ENCODE measurements at places on chromosomes 6 and 20.

GRCh38 chr20:23205611-23206041 lies 119.5 kb upstream of the CD93 start:
- DNase-seq = peak; percentile 59

GRCh38 chr6:101777646-101778045 lies 384.1 kb downstream of the GRIK2 start:
- DNase-seq = no peak

DNA sequence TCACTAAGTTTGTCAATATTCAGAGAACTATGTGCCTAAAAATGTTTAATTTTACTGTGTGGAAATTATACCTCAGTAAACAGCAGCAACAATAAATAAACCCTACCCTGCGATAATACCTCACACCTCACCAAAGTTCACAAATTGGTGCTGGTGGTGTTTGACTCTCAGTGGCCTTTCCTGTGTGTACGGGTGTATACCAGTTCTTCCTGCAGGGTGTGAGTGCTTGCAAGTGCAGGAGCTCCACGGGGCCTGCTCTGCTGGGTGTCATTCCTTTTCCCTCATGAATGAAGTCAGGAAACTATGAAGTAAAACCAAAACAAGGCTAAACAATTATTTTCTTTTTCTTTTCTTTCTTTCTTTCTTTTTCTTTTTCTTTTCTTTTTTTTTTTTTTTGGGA lies 4.1 kb upstream of the ENPP5 start:
- no peak for DNase-seq

- DNase-seq = no peak
These were observed 680.4 kb upstream of the GJE1 start for GRCh38 chr6:141452354-141452686.

- peak; percentile 44 for DNase-seq
These were observed 99.6 kb upstream of the DST start for GRCh38 chr6:56742122-56742791.

- DNase-seq = peak; percentile 90
These were observed 23.0 kb upstream of the NAA20 start for GRCh38 chr20:19993958-19994669.

DNA sequence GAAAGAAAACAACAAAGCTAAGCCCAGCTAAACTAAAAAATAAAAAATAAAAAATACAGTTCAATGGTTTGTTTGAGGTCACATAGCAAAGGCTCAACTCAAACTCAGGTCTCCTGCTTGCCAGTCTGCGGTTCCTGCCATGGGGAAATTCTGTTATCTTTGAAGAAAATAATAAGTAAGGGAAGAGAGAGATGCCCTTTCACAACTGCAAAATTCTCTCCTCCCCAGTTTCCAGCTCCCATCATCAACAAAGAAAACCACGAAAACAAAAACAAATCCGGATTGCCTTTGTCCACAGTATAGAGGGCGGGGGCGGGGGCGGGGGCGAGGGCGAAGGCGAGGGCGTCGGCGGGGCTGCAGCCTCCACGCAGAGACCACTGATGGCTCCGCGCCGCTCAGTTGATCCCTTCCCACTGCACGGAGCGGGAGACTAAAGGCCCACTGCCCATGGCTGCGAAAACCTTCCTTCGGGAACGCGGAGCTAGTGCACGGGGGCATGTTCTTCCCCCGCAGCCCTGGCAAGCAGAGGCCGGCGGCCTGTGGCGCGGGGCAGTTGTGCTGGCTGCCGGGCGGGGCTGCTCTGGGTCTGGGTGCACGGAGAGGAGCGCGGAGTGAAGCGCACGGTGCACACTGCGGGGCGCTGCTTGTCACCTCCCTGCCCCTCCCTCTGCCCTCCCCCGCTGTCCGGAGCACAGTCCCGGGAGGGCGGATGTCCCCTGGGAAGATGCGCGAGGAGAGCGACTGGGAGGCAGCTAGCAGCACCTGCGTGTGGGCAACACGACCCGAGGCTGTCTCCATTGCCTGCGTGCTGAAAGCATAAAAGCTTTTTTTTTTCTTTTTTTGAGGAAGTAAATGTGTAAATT lies 54.1 kb upstream of the TPD52L1 start:
- DNase-seq = peak; percentile 26

- DNase-seq = no peak
These were observed 202.6 kb downstream of the DTNBP1 start for GRCh38 chr6:15460110-15460727.

- DNase-seq = peak; percentile 27
These were observed 180.3 kb downstream of the CDH26 start for GRCh38 chr20:60138256-60139220.

GRCh38 chr20:58069207-58069606 lies 159.2 kb downstream of the ANKRD60 start:
- DNase-seq = no peak

GRCh38 chr20:3407040-3407770 lies at the start of gene DNAAF9:
TSS of gene DNAAF9 (minus strand) at chr20:3407669. CDS start at chr20:3407557, 112 bp downstream.
- DNase-seq = peak; percentile 30

- no peak for DNase-seq
These were observed 537 bp upstream of the GABBR1 start for GRCh38 chr6:29633534-29633905.

DNA sequence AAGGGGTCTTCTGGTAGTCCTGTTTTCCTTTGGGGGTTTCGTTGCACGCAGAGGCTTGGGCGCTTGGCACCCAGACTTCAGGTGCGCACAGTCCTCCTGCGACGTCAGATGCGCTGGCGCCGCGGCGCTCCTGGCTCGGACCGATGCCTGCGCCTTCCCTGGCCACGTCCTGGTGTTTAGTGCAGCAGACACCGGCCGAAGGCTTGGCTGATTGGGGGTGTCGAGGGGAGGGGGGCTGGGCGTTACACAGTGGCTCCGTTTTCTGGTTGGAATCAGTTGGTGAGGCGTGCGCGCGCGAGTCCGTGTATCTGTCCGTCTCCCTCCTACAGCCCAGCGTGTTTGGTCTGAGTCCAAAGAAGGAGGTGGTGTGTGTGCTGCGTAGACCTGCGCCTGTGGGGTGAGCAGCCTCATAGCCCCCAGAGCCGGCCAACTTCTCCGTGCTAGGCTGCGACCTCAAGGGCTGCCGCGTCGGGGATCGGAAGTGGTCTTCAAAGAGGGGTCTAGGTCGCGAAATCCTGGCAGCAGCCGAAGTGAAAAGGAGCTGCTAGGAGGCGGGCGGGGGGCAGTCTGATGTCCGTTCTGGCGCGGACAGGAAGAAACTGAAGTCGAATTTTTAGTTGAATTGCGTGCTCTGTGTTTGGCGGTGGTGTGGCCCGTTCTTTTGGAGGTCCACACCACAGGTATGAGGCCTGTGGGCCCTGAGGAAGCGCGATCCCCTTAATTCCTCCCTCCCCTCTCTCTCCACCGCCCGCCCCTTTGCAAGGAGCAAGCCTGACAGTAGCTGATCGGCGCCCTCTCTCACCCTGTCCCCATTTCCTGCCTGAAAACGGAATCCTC lies 1.5 kb downstream of the SYNDIG1 start:
- no peak for DNase-seq

GRCh38 chr6:112979830-112980229 lies 632.7 kb downstream of the RFPL4B start:
- DNase-seq = no peak

DNA sequence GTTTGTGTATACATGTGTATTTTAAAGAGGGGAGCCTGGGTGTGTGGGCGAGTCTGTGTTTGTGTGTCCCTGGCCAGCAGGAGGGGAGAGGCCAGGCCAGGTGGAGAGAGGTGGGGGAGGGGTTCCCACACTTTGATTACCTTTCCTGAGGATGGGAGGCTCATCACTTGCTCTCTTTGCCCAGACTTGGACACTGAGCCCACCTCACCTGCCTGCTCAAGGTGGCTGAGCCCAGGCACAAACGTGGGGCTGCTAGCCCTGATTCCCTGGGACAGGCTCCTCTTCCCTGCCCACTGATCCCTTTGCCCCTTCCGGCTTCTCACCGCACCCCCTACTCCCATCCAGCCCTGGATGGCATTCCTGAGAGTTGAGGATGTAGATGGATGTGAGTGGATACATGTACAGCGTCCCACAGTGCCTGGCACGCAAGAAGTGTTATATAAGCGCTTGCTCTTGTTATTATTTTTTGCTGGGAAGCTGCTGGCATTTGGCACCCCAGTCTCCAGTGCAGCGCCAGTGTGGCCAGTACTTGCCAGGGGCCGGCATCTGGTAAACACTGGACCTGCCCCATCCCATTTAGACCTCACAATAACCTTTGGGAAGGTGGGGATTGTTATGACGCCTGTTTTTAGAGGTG lies 2.7 kb downstream of the CEBPB start:
- DNase-seq = no peak

- peak; percentile 38 for DNase-seq
These were observed 44.1 kb upstream of the EDN1 start for GRCh38 chr6:12245763-12246718.

- DNase-seq = no peak
These were observed 88.8 kb upstream of the SOX4 start for GRCh38 chr6:21504790-21505189.

GRCh38 chr6:90739802-90740201 lies 152.9 kb upstream of the MAP3K7 start:
- DNase-seq = no peak

GRCh38 chr6:123423130-123423529 lies 213.6 kb downstream of the TRDN start:
- DNase-seq = no peak

- no peak for DNase-seq
These were observed 43.3 kb downstream of the TGM2 start for GRCh38 chr20:38121741-38122140.

GRCh38 chr6:169830876-169831275 lies 79.5 kb downstream of the ERMARD start:
- DNase-seq = no peak

GRCh38 chr20:4613718-4614620 lies 107.7 kb upstream of the PRND start:
- peak; percentile 74 for DNase-seq

DNA sequence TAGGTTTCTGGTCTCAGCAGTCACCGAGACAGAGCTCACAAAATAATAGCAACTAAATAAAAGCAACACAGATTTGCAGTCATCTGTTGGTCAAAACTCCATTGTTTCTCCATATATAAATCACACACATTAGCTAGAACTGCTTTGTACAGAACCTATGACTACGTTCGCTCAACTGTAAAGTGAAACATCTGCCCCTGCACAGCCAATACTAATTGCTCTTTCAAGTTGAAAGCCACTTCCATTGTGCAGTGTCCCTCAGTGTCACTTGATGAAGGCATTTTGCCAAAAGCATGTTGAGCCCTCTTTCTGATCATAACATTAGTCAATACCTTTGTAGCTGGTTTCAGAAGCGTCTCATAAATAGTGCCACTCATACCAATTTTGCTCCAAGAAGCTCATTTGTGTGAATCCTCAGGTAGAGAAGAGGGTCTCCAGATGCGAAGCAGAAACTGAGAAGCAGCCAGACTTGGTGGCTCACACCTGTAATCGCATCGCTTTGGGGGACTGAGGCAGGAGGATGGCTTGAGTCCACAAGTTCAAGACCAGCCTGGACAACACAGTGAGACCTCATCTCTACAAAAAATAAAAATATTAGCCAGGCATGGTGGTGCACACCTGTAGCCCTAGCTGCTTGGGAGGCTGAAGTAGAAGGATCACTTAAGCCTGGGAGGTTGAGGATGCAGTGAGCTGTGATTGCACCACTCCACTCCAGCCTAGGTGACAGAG lies 68.9 kb downstream of the PERP start:
- DNase-seq = no peak

DNA sequence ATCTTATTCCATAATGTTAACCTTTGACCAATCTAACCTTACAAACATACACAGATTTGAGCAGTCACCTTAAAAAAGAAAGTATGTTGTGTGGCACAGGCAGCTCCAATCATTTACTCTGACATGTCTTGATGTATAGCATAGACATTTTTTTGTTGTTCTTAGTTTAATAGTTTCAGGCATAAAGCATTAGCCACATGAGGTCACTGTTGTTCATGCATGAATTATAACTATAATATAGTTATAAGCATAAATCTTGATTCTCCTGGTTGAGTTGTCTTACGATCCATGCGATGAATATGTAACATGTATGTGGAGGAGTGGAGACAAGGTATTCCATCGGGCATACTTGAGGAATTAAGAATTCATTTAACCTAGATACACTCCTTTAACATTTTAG lies 26.1 kb upstream of the NKAIN2 start:
- DNase-seq = peak; percentile 56

DNA sequence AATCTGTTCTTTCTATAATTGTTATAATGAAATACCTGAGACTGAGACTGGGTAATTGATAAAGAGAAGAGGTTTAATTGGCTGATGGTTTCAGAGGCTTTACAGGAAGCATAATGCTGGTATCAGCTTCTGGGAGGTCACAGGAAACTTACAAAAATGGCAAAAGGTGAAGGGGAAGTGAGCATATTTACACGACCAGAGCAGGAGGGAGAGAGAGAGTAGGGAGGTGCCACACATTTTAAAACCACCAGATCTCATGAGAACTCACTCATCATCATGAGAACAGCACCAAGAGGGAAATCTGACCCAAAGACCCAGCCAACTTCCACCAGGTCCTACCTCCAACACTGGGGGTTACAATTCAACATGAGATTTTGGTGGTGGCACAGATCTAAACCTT lies 2.6 kb upstream of the SIRPB1 start:
- DNase-seq = no peak

DNA sequence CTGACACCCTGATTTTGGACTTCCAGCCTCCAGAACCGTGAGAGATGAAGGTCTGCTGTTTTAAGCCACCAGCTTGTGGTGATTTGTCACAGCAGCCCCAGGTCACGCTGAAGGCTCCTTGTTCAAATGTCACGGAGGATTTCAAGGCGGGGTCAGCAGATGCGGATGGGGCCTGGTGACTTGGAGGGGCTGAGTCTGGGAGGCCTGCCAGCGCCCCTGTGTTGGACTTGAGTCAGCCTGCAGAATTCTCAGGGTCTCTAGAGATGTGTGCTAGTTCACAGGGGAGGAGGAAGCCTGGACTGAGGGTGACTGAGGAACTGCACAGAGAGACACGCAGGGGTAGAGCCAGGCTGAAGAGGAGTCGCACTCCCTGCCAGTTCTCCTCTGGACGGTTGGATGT lies 19.5 kb upstream of the TAF4 start:
- no peak for DNase-seq

DNA sequence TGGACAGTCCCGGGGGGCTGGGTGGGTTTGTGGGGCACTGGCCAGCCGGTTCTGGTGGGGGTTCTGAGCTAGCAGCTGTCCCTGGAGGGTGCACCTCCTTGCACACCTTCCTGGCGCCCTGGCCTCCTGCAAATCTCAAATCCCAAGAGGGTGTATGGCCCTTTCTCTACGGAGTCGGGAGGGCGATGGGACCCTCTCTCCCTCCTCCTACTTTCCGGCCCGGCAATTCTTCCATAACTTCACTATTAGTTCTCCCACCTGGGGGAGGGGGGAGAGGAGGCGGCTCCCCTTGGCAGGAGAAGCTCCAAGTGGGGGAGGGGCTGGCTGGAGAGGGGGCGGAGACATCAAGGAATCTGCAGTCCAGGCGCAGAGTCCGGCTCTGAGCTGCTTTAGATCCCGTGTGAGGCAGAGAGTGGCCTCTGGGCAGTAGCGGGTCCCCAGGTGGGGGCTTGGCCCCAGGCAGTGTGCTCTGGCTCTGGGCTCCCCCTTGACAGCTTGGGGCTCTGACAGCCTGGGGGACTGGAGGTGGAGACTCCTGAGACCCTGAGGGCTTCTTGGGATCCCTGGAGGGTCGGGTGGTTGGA lies 1.4 kb upstream of the LAMA5 start:
- no peak for DNase-seq

Measured in bronchial epithelial cell (primary cell).